ENCODE measurements at places on chromosomes 4 and X. TPM values are rescaled to one million over a fixed set of nuclear protein-coding genes. Genes with fewer than 3 reads are reported as not detected.

Gene DCK
- polyA plus RNA-seq, result 3.1 TPM

Gene GYPE
- polyA plus RNA-seq, result not detected

Gene CXCL1
- polyA plus RNA-seq, result 4.7 TPM

Gene NDNF
- 0.29 TPM for polyA plus RNA-seq

Gene CD38
- 1.2 TPM for polyA plus RNA-seq

Gene CCDC160
- 0.29 TPM for polyA plus RNA-seq

Gene CSAG2
- polyA plus RNA-seq, result not detected

Gene RTL9
- 0.01 TPM for polyA plus RNA-seq

Gene GABRE
- polyA plus RNA-seq, result 63.3 TPM

Gene VCX3A
- 0.49 TPM for polyA plus RNA-seq

Gene DCAF12L2
- polyA plus RNA-seq, result 0.02 TPM

Gene FRMPD4
- not detected for polyA plus RNA-seq

Gene ETNPPL
- not detected for polyA plus RNA-seq

Gene TRO
- 2.9 TPM for polyA plus RNA-seq

Gene PCDH19
- polyA plus RNA-seq, result 0.11 TPM

Gene TMEM33
- 21.0 TPM for polyA plus RNA-seq

Gene ENAM
- not detected for polyA plus RNA-seq

Gene HSPA4L
- 11.6 TPM for polyA plus RNA-seq

Gene USP26
- not detected for polyA plus RNA-seq

Gene AP1S2
- polyA plus RNA-seq, result 5.2 TPM

Gene KLHL4
- 0.05 TPM for polyA plus RNA-seq

Gene FUNDC1
- polyA plus RNA-seq, result 15.8 TPM

Gene CYSLTR1
- polyA plus RNA-seq, result 0.84 TPM

Gene CCDC110
- 0.46 TPM for polyA plus RNA-seq

Gene PITX2
- polyA plus RNA-seq, result 2.1 TPM

Gene DTHD1
- 0.04 TPM for polyA plus RNA-seq

Gene BEND2
- not detected for polyA plus RNA-seq

Gene CLDN2
- not detected for polyA plus RNA-seq

Gene SLC6A14
- polyA plus RNA-seq, result 1.3 TPM

Gene DCUN1D4
- 9.2 TPM for polyA plus RNA-seq

Gene MTMR8
- polyA plus RNA-seq, result 1.3 TPM
